Smooth muscle cell of the brain vasculature (primary cell): ENCODE measurements at places on chromosomes 2 and 18.

- no peak for DNase-seq
Measured at GRCh38 chr2:120379916-120380893, 34.3 kb downstream of the INHBB start.

DNA sequence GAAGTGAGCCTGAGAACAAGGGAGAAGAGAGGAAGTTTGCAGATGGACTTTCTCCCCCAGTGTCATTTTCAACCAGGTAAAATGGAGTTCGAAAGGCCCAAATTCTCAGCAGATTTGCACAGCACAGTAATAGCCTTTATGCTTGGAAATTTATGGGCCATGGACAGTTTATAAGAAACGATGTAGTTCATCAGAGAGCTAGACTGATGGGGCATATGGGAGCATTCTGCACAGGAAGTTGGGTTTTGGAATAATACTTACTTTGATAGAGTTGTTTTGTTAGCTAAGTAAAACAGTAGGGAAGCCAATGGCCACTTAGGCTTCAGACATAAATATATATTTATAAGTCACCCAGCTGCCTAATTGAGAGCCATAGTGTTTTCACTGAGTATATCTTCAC lies 169.4 kb downstream of the MEIS1 start:
- DNase-seq = no peak

- DNase-seq = no peak
Measured at GRCh38 chr18:34370704-34371395, 146.1 kb upstream of the NOL4 start.

GRCh38 chr2:46000660-46001059 lies 296.5 kb upstream of the EPAS1 start:
- no peak for DNase-seq

GRCh38 chr2:45132551-45132950 lies 123.3 kb upstream of the SIX2 start:
- DNase-seq = no peak

- DNase-seq = no peak
Measured at GRCh38 chr2:123136419-123136818, 888.7 kb upstream of the CNTNAP5 start.

- no peak for DNase-seq
Measured at GRCh38 chr2:238465487-238466242, 38.9 kb downstream of the ASB1 start.

DNA sequence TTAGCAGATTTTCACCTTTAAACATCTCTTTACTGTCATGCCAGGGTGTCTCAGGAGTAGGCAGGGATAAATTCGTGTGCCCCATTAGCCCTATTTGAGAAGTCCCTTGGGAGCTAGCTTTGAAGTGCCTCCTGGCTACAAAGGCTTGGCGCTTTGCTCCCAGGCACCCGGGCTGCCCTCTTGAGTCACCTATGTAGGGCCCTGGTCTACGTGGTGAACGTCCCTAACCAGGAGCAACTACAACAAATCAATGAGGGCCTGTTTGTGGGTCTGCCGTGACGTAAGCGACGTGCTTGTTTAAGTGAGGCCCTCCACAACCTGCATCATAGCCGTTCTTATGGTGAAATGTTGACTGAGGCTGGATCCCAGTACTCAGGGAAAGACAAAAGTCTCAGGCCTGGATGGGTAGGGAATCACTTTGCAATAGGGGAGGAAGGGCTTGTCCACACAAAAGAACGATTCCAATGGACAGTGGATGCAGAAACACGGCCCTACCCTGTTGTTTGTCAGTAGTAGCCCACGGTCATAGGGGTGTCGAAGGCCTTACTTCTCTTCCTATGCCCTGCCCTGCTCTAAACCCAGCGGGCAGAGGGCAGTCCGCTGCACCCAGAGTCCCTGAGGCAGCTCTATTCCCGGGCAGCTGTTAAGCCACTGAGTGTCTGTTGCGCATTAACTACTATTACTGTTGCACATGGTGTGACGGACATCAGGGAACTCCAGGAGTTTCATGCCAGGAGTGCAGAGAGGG lies 93.9 kb downstream of the INHBB start:
- no peak for DNase-seq
